Dermis microvascular lymphatic vessel endothelial cell (primary cell): ENCODE measurements at places on chromosomes 13 and 19.
A peak's percentile ranks its signal among the peaks of the same experiment; 100 is the strongest.

- DNase-seq = no peak
Observed at GRCh38 chr13:96678801-96679200, 315.5 kb downstream of the OXGR1 start.

GRCh38 chr19:3378352-3379150, 12.2 kb downstream of the NFIC start:
- DNase-seq = no peak

GRCh38 chr13:40506592-40507446, 159.6 kb downstream of the FOXO1 start:
- peak; percentile 93 for DNase-seq

- DNase-seq = peak; percentile 64
Observed at GRCh38 chr13:97978651-97979050, 25.2 kb downstream of the IPO5 start.

DNA sequence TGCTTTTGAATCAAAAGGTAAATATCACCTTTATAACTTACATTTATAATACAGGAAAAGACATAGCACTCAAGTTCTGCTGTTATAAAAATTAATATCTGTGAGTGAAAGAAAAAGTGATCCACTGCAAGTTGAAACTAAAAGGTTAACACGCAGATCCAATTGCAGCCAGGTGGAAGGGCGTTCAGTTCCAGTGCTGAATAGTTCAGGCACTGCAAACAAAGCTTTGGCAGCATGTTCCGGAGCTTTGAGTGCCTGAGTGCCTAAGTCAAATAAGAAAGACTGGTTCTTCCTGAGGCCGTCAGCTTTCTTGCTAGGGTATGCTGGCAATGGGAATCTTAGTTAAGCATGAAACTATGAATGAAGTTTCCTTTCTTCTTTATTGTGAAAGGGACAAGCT, 200.3 kb downstream of the LMO7 start:
- DNase-seq = no peak

DNA sequence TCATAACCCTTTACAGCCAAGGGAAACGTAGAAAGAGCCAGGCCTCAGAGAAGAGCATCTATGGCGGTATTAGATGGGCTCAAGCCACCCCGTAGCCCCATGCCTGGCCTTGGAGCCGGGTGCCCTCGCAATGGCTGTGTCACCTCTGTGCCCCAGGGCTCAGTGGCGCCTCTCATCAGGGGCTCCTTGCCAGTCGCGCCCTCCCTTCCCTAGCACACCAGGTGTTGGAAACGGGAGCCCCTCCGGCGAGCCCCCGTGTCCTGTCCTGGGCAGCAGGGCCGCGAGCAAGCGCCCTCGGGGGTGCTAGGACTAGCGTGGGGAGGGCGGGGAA, 453 bp downstream of the ZNF256 start:
- no peak for DNase-seq

DNA sequence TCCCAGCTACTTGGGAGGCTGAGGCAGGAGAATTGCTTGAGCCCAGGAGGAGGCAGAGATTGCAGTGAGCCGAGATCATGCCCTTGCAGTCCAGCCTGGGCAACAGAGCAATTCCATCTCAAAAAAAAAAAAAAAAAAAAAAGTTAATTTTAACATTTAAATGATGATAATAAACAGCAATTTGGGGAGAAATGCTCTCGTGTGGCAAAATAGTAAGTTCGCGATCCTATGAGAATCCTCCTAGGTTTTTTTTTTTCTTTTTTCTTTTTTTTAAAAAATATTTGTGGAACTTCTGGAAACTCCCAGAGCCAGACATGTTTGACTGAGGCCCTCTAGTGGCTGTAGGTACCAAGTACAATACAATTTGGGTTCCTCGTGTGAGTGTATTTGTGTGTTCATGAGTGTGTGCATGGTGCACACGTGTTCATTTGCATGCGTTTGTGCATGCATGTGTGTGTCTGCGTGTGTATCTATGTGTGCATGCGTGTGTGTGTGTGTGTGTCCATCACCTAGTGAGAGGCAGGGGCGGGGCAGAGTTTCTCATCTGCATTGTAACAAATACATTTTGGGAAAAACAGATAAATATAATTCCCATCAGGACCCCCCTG, 31.2 kb downstream of the TMPRSS9 start:
- DNase-seq = peak; percentile 81

DNA sequence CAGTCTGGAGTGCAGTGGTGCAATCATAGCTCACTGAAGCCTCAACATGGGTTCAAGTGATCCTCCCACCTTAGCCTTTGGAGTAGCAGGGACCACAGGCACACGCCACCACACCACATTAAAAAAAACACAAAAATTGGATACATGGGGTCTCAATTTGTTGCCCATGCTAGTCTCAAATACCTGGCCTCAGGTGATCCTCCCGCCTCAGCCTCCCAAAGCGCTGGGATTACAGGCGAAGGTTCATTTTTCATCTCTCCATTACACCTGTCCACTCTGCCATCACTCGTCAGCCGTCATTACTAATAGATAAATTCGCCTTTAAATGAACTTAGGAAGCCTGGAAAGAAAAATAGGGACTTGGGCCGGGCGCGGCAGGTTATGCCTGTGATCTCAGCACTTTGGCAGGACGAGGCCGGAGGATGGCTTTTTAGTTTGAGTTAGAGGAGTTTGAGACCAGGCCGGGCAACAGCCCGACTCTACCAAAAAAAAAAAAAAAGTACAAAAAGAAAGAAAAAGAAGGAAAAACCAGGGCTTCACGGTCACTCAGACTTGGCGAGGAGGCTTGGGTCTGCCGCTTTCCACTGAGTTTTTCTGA, 685 bp upstream of the SUPT5H start:
- DNase-seq = no peak

DNA sequence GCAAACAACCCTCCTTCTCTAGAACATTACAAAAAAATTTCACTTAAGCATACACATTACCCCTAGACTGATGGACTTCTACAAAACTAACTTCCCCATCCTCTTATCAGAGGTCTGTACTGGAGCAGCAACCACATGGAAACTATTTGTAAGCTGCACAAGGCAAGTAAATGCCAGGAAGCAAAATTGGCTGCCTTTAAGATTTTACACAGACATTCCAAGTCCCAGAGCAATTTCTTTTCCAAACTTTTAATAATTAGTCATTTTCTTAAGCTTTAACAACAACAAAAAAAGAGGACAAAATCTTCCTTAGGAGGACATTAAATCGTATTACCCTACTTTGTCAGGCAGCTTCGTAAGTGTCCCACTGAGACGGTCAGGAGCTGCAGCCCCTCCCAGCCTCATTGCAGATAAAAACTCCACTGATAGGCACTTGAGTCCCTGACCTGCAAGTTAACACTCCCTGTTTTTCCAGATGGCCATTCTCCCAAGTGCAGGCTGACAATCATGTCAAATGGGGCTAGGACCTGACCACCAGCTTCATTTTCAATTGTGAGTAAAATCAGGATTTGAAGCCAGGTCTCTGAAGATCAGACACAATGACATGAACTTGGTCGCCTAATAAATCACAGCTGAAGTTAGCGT, 680.1 kb downstream of the DIAPH3 start:
- DNase-seq = no peak

- DNase-seq = no peak
Observed at GRCh38 chr19:19661675-19662251, 1.7 kb downstream of the ATP13A1 start.

DNA sequence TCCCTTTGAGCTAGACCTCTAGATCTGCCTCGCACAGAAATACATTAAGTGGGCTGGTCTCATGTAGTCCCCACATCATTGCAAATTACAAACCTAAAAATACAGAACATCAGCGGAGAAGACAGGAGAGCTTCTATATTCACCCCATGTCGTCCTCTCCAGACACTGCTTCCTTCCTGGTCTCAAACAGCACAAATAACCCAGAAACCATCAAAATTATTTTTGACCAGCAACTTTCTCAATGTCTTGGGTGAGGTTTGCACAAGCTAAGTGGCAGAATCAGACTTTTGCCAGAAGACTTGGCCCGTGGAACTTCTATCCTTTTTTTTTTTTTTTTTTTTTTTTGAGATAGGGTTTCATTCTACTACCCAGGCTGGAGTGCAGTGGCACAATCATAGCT, 28.2 kb downstream of the CLEC17A start:
- no peak for DNase-seq

DNA sequence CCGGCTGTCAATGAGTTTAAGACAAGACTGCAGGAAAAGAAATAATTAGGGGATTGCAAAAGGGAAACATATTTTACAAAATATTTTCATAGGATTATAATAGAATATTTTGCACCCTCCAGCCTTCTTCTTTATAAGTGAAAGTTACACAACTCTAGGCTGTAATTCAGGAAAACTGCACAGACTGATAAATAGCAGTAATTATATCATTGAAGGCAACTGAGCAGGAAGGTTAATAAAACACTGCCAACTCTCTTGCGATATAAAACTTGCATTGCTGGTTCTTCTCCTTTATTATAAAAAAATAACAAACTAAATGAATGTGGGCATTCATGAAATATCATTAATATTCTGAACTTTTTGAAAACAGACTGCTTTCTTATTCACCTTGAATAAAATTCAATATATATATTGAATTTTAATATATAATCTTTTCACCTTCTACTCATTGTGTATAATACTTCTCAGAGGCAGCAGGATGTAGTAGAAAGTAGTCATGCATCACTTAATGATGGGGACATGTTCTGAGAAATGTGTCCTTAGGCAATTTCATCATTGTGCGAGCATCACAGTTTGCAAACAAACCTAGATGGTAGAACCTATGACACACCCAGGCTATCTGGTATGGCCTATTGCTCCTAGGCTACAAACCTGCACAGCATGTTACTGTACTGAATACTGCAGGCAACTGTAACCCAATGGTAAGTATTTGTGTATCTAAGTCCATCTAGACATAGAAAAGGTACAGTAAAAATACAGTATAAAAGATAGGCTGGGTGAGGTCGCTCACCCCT, 24.9 kb upstream of the STARD13 start:
- DNase-seq = no peak

DNA sequence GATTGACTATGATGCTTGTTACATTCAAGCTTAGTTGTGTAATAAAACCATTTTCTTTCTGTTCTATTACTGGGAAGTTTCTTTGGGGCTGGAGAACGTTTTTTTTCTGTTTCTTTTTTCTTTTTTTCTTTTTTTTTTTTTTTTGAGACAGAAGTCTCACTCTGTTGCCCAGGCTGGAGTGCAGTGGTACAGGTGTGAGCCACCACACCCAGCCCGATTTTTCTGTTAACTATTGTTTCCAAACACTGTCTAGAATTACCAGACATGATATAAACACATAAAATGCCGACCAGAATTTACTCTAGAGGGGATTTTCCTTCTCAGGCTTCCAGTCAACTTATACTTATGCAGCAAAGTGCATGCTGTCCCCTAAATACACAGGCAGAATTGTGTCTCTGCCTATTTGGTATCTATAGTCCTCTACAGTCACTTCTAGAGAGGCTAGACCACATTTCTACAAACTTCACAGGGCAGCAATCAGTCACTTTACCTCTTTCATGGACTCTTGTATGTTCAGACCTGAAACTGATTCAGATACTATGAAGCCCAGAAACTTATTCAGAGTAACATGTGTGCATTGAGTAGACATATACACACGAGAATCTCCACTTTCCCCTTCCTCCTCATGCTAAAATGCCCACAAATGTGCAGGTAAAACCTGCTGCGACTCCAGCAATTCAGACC, 121.2 kb downstream of the ZNF737 start:
- DNase-seq = no peak

DNA sequence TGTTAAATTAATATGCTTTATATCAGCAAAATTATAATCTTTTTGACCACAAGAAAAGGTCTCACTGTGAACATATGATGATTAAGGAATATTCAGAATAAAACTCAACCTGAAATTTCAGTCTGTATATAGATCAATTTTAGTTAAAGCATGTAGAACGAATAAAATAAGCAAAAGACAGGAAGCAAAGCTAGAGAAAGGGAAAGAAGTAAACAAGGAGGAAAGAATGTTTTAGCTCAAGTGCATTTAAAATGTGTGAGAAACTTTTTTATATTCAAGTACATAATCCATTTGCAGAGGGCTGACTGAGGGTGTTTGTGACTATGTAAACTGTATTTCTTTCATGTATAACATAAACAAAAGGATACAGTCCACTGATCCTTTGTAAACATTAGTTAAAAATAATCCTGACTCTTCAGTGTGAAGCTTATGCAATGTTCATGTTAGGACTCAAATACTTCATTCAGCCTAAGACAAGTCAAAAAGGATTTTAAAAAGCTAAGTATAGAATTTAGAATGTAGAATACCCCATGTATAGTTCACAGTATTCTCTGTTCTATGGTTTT, 472.1 kb downstream of the DIAPH3 start:
- no peak for DNase-seq

DNA sequence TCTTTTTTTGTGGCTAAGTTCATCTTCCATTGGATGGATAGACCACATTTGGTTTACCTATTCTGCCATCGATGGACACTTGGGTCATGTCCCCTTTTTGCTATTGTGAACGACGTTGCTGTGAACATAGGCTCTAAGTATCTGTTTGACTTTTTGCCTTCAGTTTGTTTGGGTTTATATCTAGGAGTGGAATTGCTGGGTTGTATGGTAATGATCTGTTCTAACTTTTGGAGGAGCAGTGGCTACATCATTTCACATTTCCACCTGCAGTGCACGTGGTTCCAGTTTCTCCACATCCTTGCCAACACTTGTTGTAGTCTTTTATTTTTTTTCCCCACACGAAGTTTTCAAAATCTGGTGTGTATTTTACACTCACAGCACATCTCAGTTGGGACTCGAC, 21.7 kb downstream of the BICRA start:
- DNase-seq = no peak

- DNase-seq = no peak
Observed at GRCh38 chr19:32711747-32712146, 7.8 kb upstream of the TDRD12 start.

DNA sequence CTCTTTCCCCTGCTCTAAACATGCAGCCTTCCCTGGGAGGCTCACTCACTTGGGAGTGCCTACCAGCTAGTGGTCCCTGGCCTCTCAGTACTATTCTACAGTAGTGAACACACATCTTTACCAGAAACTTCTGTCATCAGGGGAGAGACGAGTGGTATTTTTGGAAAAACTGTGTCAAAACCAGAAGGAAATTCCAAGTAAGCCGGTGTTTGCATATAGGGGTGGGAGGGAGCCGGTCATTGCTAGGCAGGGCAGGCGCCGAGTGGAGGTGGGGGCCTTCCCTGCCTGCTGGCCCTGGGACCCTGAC, 7.0 kb downstream of the RPS9 start:
- DNase-seq = no peak

DNA sequence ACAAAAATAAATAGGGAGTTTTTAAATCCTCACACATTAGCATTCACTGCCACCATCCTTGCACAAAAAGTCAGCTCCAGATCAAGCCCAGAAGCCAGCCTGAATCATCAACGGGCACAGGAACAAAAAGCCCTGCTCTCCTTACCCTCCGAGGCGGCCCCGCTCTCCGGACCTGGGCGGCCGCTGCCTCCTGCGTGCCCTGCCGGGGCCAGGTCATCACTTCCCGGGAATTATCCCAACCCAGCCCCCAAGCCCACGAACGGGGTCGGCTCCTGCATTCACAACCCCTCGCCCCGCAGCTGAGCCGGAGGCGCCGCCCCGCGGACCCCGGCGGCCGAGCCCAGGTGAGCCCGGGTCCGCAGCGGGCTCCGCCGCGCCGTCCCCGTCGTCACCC, 754 bp downstream of the DNAJB1 start:
- DNase-seq = peak; percentile 51

GRCh38 chr19:48506138-48506733, 5.4 kb downstream of the LMTK3 start:
- DNase-seq = no peak

- no peak for DNase-seq
Observed at GRCh38 chr13:104785952-104786351, 1719.7 kb upstream of the SLC10A2 start.
